Stimulated activated CD4-positive, alpha-beta T cell treated with anti-CD3 and anti-CD28 coated beads, TNF-alpha, amount 100 ng/mL, for 4 hours (primary cell): ENCODE measurements at places on chromosomes 5 and 9.

- DNase-seq = no peak
These were observed 12.3 kb downstream of the PCBD2 start for GRCh38 chr5:134917070-134917815.

DNA sequence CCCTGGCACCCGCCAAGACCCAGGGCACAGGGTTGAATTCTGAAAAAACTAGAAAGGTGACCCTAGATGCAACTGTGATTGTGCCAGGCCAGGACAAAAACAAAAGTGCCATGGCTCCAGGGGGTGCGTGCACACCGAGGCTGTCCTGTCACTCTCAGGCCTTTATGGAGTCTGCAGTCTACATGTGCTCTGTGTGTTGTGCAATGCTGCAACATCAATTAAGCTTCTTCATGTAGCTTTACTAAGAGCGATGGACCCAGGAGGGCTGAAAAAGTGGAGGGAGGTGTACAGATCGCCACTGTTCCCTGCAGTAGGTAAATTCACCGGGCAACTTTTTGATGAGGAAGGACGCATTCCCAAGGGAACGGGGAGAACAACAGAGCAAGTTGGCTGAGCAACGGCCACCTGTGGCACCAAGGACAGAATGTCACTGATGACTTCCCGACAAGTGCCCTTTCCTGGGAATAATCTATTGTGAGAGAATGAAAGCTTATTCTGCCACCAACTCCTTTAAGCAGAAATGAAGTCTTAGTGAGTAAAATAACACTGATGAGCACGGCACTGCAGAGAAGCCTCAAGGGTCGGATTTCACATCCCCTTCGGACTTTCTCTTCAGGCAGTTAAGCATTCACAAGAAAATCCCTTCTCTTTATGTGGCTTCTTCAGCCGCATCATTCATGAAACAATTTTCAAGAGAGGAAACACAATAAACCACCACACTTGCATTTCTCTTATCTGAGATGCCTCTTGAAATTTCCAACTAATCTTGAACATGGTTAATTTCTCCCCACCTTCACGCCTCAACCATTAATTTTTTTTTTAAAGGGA, 149.6 kb downstream of the DROSHA start:
- DNase-seq = no peak

DNA sequence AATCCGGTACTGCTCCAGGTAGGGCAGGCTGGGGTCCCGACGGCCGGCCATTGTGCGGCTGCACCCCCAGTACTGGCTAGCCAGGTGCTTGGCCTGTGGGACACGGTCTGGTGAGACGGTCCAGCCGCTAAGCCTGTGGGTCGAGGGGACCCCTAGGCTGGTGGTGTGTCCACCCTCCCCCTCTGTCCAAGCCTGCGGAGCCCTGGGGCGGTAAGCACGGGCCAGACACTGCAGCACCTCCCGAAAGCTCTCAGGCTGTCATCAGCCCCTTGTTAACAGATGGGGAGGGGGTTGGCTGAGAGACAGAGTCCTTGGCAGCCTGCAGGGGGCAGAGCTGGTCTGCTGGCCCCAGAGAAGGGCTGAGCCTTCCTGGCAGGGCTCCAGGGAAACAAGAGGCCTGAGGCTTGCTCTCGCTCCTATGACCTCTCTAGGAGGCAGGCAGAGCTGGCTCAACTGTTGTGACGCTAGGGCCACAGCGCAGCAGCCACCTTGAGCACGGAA, 11.8 kb upstream of the MRNIP start:
- DNase-seq = no peak

- no peak for DNase-seq
These were observed 1.9 kb upstream of the ERBIN start for GRCh38 chr5:65924366-65925043.

DNA sequence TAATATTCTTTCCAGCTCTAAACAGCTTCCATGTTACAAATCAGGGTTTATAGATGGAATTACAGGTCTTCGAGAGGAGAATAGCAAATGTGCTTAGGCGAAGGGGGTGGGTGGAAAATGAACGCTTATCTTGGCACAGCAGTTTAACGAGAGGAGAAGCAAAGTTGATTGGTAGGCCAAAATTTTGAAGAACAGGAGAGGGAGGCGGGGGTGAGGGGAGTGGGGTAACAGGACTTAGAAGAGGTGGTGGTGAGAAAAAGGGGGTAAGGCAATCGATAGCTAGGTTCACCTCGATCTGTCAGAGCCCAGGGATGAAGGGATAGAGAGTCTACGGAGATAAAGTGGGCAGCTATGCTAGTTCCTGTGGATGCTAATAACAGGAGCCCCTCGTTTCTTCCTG, 764 bp downstream of the ANKRA2 start:
- no peak for DNase-seq
